Pancreas (tissue), 10 donors: ENCODE measurements at places on chromosomes 16 and 17. TPM values are rescaled to one million over a fixed set of nuclear protein-coding genes. Genes with fewer than 3 reads are reported as not detected.

- DNase-seq = no peak
These were observed 187.0 kb upstream of the CACNG3 start for GRCh38 chr16:24069036-24069590.

GRCh38 chr16:65201511-65201910 is 79.6 kb upstream of the CDH11 start:
- no peak for DNase-seq

- no peak for DNase-seq
These were observed 4.6 kb upstream of the SLC38A8 start for GRCh38 chr16:84047206-84047605.

- DNase-seq = no peak
These were observed 9.0 kb downstream of the SDK2 start for GRCh38 chr17:73635101-73635817.

GRCh38 chr17:6487251-6488007 is 43.2 kb downstream of the PIMREG start:
- DNase-seq = no peak

- no peak for DNase-seq
These were observed 72.6 kb downstream of the NLK start for GRCh38 chr17:28115046-28115445.

DNA sequence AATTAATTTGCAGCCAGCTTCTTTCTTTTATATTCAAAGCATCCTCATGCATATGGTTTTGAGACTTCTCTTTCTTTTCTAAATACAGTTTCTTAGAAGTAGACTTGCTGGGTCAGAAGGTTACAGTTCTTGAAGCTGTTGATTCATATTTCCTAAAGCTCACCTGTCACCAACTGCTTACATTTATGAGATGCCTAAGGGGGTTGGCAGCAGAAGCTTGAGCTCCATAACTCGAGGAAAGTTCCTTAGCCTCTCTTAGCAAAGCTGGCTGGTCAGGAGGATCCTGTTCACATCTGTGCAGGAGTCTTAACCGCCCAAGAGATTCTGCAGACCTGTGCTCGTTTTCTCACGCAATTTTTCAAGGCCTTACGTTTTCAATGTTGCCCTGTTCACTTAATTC is 218.8 kb downstream of the SNX29 start:
- no peak for DNase-seq

GRCh38 chr17:81684442-81684911 is 666 bp downstream of the HGS start:
- no peak for DNase-seq

DNA sequence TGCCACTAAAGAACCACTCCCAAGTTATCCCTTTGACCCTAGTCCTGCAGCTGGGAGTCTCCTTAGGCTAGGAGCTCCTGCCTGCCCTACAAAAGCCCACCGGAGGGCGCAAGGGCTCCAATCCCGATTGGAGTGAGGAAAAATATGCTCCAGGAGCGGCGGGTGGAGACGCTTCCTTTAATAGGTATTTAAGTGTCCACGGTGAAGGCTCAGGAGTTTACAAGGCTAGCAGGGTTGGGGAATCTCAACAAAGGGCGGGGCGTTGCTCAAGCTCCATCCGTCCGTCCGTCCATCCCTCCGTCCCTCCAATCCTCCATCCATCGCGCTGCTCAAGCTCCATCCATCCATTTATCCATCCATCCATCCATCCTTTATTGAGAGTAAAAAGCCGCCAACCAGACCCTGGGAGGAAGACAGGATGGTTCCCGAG is 556 bp upstream of the SPNS1 start:
- peak; percentile 63 for DNase-seq

- DNase-seq = no peak
These were observed 6.5 kb upstream of the PNPO start for GRCh38 chr17:47934856-47935255.

GRCh38 chr16:20904507-20905081 is 4.0 kb downstream of the LYRM1 start:
- DNase-seq = no peak

- DNase-seq = no peak
These were observed 35.0 kb upstream of the ZFP90 start for GRCh38 chr16:68504066-68504465.

DNA sequence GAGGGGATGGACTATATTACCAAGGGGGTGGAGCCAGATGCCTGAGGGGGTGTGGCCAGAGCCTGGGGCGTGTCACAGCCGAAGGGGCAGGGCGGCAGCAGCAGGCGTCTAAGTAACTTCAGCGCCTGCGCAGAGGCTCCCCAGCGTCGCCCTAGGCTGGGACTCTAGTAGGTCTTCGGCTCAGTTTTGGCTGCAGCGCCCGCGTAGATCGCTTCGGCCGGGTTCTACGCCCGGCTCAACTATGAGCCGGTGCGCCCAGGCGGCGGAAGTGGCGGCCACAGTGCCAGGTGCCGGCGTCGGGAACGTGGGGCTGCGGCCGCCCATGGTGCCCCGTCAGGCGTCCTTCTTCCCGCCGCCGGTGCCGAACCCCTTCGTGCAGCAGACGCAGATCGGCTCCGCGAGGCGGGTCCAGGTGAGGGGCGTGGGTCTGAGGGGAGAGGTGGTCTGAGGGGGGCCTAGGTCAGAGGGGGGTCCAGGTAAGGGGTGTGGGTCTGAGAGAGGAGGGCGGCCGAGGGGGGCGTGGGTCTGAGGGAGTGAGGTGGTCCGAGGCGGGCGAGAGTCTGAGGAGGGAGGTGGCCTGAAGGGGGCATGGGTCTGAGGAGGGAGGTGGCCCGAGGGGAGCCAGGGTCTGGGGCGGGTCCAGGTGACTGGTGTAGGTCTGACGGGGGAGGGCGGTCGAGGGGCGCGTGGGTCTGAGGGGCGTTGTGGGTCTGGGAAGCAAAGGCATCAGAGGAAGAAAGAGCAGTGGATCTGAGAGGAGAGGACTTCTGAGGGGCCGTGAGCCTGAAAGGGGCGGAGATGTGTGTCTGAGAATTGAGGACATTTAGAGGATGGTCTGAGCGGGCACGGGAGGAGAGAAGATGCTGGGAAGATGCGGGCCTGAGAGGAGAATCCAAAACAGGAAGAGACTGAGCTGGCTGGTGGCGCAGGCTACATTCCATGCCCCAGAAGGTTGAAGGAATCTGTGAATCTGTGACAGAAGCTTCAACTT is at the start of gene LPCAT2:
TSS of gene LPCAT2 (plus strand) at position 132 of the 991 bp plus-strand sequence. CDS start at position 242, 110 bp downstream.
- peak; percentile 83 for DNase-seq

DNA sequence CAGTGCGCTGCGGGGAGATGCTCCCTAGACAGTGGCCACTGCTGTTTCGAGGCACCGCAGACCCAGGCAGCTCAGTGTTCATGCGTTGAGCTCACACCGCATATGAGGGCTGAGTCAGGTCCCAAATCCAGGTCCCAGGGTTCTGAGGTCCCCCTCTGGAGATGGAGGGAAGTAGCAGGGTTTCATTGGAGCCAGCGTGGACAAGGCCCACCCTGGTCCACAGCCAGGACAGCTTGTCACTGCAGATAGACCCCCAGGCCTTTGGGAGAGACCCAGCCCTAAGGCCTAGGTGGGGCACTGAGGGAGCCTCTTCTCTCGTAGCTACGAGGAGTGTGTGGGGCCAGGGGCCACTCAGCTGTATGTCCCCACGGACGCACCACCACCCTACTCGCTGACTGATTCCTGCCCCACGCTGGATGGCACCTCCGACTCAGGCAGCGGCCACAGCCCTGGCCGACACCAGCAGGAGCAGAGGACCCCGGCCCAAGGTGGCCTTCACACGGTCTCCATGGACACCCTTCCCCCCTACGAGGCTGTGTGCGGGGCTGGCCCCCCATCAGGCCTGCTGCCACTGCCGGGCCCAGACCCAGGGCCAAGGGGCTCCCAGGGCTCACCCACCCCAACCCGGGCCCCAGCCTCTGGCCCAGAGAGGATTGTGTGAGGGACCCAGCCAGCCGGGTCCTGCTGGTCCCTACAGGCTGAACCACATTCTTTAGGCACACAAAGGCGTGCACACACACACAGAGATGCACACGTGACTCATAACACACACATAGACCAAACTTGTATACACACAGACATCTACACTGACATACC is 53.4 kb downstream of the BEAN1 start:
- no peak for DNase-seq

DNA sequence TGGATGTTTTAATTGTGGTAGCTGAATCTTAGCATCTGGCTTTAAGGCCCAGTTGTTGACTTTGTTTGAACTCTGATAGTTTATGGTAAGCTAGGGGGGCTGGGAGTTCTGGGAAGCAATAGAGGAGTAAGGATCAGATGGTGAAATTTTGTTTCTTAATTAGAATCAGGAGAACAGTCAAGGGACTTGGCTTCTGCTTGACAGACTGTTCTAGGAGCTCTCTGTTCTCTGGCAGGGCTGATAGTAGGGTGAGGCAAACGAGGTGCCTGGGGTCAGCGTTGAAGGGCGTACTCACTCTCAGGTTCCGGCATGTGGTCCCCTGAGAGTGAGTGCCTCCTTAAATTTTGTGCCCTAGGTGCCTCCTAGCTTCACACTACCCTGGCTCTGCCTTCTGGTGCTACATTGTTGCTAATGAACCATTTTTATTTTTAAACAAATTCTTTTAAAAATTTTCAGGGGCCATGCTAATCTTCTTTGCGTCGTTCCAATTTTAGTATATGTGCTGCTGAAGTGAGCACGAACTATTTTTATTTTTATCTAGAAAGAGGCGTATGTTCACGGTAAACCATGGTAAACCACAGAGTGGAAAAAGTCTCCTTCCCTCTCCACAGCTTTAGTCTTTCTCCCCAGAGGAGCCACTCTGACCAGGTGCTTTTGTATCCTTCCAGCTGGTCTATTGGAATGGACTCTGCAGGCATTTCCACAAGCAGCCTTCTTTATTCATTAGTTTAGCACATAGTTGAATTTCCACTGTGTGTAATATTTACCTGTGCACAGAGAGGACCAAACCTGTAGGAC is 19.7 kb downstream of the SLC7A6 start:
- no peak for DNase-seq

The CENPN gene
- 2.0 TPM for total RNA-seq

The RAB26 gene
- total RNA-seq = 36.2 TPM

The SHISA6 gene
- 0.31 TPM for total RNA-seq

The KRT27 gene
- not detected for total RNA-seq

The CDR2L gene
- total RNA-seq = 11.2 TPM
